ENCODE measurements at places on chromosomes 6 and 20. TPM values are rescaled to one million over a fixed set of nuclear protein-coding genes. Genes with fewer than 3 reads are reported as not detected.

Gene FAM83C
- 2.2 TPM for total RNA-seq

Gene SLC35D3
- not detected for total RNA-seq

Gene SCUBE3
- total RNA-seq: 1.3 TPM

Gene AVP
- not detected for total RNA-seq

Gene TBXT
- total RNA-seq: not detected

DNA sequence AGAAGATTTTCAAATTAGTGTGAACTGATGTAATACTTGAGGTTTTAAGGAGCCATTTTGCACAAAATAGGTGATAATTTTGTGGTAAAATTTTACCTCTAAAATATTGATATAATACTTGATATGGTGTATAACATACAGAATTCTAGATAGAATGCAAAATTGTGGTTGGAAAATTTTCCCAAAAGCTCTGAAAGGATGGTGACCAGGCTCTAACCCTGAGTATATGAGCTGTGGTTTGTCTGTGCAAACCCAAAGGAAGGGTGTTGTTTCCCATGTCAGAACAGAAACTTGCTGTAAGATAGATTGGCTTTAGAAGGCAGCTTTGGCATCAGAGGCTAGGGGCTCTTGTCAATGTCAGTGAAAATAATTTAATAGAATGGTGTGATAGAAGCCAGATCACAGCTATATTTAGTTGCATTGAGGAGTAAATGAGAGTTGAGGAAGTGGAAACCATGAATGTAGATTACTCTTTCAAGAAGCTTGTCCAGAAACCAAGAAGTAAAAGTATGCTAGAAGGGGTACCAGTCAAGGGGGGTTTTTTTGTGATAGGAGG, 257.7 kb downstream of the FARS2 start:
- DNase-seq: no peak

DNA sequence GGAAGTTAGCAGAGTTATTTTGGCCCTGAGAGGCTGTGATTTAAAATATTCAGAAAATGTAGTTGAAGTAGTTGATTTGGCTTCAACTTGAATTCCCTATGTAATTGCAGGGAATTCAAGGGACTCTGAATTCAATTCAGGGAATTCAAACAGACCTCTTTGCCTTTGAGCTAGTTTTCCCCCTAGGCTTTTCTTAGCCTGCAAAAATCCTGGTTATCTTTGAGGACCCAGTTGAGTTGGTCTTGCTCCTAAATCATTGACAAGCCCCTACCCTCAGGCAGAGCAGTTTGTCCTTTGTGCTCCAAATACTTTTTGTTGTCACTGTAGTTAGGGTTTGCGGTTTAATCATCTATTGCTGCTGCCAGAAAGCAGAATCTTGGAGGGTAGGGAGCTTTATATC, 20.4 kb downstream of the GCNT2 start:
- no peak for DNase-seq

- no peak for DNase-seq
Measured at GRCh38 chr6:2101213-2101612, 144.2 kb downstream of the GMDS start.

- DNase-seq: no peak
Measured at GRCh38 chr20:48106428-48106827, 321.1 kb upstream of the SULF2 start.

GRCh38 chr6:7461416-7461815, 71.8 kb downstream of the RIOK1 start:
- no peak for DNase-seq

DNA sequence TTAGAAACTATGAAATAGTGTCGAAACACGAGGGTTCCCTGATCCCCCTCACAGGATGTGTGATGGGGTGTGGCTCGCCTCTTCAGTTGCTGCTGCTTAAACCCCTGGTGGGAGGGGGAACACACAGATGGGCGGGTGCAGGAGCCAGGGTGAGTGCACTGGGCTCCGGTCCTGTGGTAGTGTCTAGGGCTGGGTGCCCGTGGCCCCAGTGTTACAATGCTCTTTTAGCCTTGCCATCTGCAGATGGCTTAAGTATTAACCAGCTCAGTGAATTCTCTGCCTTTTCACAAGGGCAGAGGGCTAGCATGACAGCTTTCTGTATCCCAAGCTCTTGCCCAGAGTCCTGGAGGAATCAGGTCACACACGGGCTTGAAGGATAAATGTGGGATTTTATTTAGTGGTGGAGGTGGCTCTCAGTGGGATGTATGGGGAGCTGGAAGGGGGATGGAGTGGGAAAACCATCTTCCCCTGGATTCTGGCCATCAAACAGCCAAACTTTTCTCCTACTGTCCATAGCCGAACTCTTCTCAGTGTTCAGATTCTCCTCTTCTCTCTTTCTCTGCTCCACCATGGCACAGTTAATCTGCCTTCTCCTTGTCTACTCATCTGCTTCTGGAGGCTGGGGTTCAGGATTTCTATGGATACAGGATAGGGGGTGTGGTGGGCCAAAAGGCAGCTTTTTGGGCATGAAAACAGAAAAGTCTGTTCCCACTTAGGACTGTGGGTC, 659.0 kb downstream of the EPM2A start:
- DNase-seq: no peak

DNA sequence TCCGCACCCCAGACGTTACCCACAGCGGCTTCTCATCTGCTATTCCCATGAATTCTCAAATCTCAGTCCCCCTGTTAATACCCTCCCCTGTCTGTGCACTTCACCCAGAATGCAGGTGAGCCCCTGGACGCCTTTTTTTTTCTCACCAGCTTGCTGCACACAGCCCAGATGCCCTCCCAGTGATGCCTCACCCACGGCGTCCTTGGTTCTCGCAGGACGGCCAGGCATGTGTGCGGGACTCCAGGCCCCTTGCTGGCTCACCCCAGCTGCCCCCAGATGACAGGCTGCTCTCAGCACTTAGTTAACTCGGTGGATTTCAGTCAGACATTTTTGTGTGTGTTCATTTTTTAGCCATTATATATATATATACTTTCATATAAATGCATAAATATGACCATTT, 25.4 kb upstream of the PI16 start:
- no peak for DNase-seq

- DNase-seq: no peak
Measured at GRCh38 chr6:127352524-127352923, 9.1 kb upstream of the ECHDC1 start.

- DNase-seq: no peak
Measured at GRCh38 chr20:46640536-46641311, 10.5 kb downstream of the SLC13A3 start.

DNA sequence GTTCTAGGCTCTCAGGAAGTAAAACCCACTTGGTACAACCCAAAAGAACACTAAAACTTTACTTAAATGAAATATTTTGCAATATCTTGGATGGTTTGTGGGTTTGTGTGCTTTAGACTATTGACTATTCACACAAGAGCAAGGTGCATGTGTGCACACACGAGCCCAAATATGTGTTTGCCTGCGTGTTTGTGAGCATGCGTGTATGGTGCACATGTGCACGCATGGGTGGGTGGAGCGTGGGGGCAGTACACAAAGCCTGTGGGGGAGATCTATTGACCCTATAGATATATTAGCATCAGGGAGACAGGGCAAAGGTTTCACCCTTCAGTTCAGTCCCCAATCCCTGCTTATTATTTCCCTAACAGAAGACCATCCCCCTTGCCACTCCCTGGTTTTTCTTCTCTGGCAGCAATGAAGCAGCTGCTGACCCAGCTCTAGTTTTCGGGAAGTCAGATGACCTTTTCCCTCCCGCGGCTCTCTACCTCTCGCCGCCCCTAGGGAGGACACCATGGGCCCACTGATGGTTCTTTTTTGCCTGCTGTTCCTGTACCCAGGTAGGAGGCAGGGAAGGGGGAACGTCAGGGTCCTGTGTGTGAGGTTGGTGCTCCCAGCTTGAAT, at the start of gene C2:
C2 (plus strand) TSS at position 476 of the 621 bp plus-strand sequence; CDS start at position 512, 36 bp downstream.
- no peak for DNase-seq

- DNase-seq: no peak
Measured at GRCh38 chr6:145562771-145563615, 172.3 kb downstream of the EPM2A start.

DNA sequence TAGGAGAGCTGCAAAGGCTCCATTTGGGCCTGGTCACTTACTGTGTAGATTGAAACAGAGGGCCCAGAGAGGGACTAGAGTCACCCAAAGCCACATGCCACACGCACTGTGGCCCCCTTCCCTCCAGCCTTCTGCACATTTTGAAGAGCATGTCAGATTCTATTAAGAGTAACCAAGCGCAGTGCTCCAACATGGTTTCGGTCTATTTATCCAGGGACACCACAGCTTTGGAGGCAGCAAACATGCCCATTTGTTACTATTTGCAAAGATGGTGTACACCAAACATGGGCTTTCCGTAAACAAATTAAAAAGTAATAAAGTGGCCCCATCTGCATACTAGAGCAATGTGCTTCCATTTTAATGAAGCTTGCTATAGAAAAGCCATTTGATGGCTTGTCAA, 43.7 kb upstream of the CCDC167 start:
- no peak for DNase-seq
